ENCODE measurements at places on chromosomes 2 and 18.

- DNase-seq, result no peak
These were observed 295 bp upstream of the MTX2 start for GRCh38 chr2:176268976-176269318.

- DNase-seq, result no peak
These were observed 251.8 kb downstream of the ZEB2 start for GRCh38 chr2:144268036-144268678.

GRCh38 chr2:192165842-192166241 is 28.9 kb downstream of the TMEFF2 start:
- no peak for DNase-seq

DNA sequence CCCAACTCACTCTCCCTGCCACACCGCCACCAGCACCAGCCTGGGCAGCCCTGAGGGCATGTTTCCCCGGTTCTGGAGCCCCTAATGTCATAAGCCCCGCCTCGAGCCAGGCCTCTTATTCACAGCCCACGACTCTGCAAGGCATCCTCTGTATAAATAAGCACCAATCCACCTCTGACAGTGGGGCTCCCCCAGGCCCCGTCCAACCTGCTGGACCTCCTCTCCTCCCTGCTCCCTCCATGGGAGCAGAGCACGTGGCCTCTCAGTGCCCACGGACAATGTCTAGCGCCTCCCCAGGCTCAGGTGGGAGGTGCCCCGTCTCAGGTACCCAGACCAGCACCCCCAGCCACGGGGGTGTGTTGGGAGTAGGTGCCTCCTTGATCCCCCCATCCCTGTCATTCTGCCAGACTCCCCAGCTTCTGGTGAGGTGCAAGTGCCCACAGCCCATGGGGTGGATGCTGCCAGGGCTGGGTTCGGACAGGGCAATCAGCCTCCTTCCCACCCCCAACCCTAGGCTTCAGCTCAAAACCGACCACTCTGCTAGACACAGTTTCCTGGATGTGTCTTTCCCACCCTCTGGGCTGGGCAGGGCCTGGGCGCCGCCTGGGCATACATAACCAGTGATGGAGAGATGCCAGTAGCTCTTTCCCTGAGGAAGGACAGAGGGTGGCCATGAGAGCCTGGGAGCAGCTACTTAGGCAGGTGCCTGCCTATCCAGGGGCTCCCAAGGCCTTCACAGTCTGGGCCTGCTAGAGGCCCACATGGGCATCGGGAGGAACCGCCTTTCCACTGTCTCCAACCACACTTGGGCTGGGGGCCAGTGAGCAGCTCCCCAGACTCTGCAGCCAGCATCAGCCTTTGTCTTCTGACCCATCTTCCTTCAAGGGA is 1.6 kb upstream of the ADRA2B start:
- no peak for DNase-seq

- DNase-seq, result no peak
These were observed 134.9 kb upstream of the ZNF236 start for GRCh38 chr18:76687304-76687962.

GRCh38 chr2:106293271-106293783 is 99.2 kb upstream of the UXS1 start:
- DNase-seq, result no peak

DNA sequence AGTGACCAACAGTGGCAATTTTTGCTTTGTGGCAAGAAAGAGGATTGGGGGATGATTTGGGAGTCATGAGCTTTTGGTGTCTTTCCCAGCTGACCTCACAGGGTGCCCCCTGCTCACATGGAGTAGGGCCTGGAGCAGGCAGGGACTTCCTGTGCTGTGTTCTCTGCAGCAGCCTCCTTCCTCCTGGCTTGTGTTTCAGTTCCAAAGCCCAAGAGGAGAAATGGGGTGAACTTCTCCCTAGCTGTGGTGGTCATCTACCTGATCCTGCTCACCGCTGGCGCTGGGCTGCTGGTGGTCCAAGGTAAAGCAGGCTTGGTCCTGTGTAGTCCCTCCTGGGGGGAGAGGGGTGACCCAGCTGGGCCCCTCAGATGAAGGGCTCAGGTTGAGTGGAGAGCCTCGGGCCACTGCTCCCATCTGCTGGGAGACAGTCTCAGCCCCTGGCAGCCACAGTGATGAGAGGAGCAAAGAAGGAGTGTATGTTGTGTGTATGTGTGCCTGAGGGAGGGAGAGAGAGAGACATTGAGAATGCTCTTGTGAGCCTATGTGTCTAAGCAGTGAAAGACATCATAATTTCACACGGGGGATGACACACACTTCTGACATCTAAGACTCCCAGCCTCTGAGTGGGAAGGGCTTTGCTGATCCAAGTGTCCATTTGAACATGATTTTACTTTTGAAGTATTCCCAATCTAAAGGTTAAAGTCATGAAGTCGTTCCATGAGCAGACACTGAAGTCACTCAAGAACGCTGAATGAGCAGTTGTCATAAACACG is 27.2 kb downstream of the MARCO start:
- DNase-seq, result no peak

- DNase-seq, result no peak
These were observed 23.9 kb downstream of the SESTD1 start for GRCh38 chr2:179240481-179241451.

DNA sequence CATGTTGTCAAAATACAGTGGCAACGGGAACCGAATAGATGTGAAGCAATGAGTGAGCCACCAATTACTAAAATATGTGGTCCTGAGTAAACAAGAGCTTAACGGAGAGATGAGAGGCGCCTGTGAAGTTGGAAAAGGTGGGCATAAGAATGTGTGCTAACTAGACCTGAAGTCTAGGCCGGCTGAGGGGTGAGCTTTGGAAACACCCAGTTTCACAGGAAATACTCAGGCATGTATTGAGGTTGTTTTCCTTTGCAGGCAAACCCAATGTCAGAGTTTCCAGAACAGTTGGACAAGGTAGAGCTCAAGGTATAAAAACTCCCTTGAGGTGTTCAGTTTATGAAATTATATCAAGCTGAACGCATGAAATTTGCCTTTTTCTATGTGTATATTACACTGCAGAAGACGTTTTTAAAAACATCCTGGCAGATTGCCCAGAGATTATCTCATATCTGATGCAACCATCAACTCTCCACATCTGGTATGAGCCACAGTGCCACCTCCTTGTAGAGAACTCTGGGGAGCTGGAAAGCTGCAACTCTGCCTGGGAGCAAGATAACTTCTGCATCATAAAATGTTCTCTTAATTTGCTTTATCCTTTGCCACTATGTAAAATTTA is 3.9 kb upstream of the WDSUB1 start:
- DNase-seq, result no peak

- DNase-seq, result no peak
These were observed 219.5 kb upstream of the SOX11 start for GRCh38 chr2:5472673-5473072.

DNA sequence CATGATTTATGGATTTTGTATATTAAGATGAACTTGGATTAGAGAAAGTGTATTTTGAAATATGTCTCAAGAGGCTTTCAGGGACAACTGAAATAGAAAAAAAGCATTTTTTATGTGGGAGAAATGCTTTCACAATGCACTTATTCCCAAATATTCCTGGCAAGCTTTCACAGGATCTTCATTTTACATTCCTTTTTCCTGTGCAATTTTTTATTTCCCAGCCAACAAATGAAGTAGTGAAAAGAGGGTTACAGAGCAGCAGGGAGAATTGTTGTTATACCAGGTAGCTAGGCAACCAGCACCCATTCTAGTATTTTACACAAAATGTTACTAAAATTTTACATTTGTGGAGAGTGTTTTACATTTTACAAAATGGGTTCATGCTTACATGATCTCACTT is 167.0 kb upstream of the RPRM start:
- no peak for DNase-seq

- DNase-seq, result no peak
These were observed 55.9 kb downstream of the TRPM8 start for GRCh38 chr2:233972941-233973575.

DNA sequence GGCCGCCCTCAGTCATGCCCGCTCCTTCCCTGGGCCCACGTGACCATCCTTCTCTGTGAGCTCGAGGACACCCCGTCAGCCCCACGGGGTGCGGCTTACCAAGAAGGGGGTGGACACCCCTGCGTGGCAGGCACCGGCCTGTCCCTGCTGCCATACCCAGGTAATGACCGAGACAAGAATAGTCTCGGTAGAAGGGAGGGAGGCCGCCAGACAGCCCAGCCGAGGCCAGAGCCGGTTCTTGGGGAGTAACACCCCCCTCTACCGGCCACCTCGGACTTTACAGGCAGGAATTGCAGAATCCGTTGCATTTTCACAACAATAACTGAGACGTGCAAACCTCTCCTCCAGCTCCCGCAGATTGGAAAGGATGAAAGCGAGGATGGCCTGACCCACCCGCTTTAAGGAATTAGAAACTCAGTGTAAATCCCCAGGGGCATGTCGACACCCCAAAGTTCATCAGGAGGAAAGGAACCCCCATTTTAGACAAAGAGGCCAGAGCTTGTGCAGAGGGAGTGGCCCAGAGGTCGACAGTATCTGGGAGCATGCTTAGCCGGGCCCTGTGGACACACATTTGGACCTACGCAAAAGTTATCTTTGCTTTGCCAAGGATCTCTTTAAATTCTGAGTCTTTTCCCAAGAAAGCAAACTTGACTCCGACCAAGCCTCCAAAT is 60.1 kb upstream of the GLI2 start:
- DNase-seq, result peak; percentile 9

DNA sequence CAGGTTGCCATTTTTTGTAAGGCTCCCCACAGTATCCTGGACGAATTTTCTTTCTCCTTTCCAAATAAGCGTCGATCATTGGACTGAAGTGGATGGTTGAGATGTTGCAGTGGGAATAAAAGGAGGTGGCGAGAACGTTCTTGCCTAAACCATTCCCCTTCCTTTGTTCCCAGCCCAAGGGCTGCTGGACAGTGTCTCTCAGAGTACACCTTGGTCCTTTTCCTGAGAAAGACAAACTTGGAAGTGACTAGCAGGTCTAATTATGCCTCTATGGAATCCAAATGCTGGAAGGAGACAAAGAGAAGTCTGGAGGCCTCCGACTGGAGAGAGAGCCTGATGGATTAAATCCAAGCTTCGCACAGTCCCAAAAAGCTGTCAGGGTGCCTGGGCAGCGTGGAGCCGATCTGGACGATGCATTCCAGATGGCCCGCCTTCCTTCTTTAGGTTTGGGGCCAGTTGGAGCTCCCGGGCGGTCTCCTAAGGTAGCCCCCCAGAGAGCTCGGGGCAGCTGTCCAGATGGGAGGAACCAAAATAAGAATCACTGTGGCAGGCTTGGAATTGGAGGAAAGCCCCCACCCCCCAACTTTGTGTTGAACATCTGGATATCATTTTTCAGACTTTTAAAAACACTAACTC is 186.8 kb downstream of the TMEM247 start:
- no peak for DNase-seq

DNA sequence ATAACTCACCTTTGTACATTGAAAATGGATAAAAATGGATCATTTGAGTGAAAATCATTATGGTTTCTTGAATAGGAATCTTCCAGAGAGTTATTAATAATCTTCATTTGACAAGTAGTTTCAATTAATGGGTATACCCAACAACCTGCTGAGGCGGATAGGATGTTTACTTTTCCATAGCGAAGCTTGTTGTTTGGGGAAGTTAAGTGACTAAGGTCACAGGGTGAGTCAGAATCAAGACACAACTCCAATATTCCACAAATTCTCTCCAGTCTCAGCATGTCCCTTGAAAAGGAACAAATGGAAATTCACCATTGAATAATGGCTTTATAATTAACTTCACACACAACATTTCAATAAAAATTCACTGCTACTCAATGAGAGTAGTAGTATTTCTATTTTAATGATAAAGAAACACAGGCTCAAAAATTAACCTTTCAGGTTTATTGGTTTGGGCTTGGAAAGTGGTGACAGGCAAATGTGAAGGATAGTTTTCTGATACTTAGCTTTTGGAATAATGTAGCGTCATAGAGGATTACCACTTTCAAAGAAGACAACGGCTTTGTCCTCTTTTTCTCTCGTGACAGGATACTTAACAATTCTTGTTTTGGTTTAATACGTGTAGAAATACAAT is 211.3 kb downstream of the GPD2 start:
- no peak for DNase-seq

- no peak for DNase-seq
These were observed 19.7 kb downstream of the MIB1 start for GRCh38 chr18:21760321-21760720.

DNA sequence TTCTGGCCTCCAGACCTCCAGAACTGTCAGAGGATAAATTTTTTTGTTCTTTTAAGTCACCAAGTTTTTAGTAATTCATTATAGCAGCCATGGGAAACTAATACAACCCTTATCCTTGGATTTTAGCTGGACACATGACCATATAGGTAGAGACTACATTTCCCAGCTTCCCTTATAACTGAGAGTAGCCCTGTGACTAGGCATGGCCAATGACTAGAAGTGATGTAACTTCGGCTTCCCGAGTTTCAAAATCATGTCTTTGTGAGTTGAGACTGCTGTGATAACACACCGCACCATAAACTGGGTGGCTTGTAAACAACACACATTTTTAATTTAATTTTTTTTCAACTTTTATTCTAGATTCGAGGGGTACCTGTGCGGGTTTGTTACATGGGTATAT is 134.0 kb upstream of the SERTAD2 start:
- DNase-seq, result no peak

- DNase-seq, result no peak
These were observed 33.5 kb upstream of the DAPL1 start for GRCh38 chr2:158761621-158762020.

GRCh38 chr18:69844656-69845055 is 103.0 kb downstream of the CD226 start:
- no peak for DNase-seq

- DNase-seq, result no peak
These were observed 3.7 kb downstream of the EEF1B2 start for GRCh38 chr2:206163251-206163880.

- no peak for DNase-seq
These were observed 27.4 kb upstream of the ID2 start for GRCh38 chr2:8654483-8654882.

- DNase-seq, result no peak
These were observed 3.9 kb downstream of the NEB start for GRCh38 chr2:151730262-151730975.

- DNase-seq, result no peak
These were observed 301.8 kb downstream of the SP3 start for GRCh38 chr2:173663353-173663752.

DNA sequence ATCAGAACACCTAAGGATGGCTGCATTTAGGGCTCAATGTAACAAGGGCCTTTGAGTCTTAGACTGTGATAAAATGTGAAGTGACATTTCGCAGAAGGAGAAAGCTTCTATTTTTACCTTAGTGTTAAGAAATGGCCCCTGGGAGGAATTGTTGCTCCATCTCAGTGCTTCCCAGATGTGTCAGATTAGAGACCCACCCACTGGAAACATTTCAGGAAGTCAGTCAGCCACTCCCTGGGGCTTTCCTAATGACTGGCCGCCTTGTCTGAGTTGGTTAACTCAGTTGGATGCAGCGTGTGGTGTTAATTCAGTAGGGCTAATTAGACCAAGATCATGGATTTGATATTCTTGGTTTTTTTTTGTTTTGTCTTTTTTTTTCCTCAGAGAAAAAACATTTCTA is 355.9 kb downstream of the PIK3C3 start:
- no peak for DNase-seq

- DNase-seq, result no peak
These were observed 49.2 kb upstream of the FRZB start for GRCh38 chr2:182915369-182916326.

GRCh38 chr18:12836551-12836950 is 47.5 kb downstream of the PTPN2 start:
- no peak for DNase-seq
